ENCODE measurements at places on chromosomes 3 and 15.

- peak; percentile 6 for DNase-seq
Measured at GRCh38 chr3:143951351-143951971, 20.2 kb upstream of the DIPK2A start.

GRCh38 chr15:100901296-100901695, 17.9 kb upstream of the LRRK1 start:
- no peak for DNase-seq

- DNase-seq = no peak
Measured at GRCh38 chr15:101266787-101267186, 10.5 kb downstream of the SELENOS start.

DNA sequence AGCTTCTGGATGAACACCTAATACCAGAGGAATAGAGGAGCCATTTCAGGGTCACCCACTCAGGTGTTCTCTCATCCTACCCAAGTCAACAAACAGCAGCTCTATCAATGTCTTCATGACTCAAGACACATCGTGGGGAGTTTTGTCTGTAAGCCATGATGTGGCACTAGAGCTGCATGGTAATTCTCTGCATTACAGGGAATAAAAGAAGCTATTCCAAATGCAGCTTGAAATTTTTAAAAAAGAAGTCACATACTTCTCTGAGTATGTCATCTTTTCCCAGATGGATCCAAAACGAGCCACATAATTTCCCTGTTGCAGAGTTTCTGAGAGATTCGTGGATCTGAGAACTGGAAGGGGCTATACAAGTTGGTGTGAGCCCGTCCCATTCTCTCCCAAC, 6.1 kb upstream of the THSD4 start:
- no peak for DNase-seq

- no peak for DNase-seq
Measured at GRCh38 chr15:82931221-82931620, 21.3 kb downstream of the HOMER2 start.

GRCh38 chr3:172635588-172635987, 75.3 kb downstream of the NCEH1 start:
- DNase-seq = no peak

GRCh38 chr15:40063563-40064011, 24.6 kb upstream of the SRP14 start:
- no peak for DNase-seq

- DNase-seq = no peak
Measured at GRCh38 chr3:169334991-169335390, 328.5 kb downstream of the MECOM start.

DNA sequence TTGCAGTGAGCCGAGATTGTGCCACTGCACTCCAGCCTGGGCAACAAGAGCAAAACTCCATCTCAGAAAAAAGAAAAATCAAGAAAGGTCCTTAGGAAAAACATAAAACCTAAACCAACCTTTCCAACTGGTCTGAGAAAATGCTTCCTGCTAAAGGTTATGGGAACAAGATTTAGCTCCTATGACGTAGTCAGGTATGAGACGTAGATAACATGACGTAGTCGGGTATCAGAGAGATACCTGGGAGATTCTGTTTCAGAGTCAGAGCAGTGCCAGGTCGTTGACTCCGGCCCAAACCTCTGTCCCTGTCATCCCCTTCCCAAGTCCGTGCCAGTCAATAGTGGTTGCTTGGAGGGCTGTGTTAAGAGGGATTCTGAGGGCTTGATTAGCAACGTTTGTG, 39.9 kb downstream of the LMCD1 start:
- no peak for DNase-seq

GRCh38 chr3:85360742-85361387, 402.1 kb downstream of the CADM2 start:
- DNase-seq = no peak

- DNase-seq = no peak
Measured at GRCh38 chr3:56773986-56774385, 27.8 kb downstream of the ARHGEF3 start.

DNA sequence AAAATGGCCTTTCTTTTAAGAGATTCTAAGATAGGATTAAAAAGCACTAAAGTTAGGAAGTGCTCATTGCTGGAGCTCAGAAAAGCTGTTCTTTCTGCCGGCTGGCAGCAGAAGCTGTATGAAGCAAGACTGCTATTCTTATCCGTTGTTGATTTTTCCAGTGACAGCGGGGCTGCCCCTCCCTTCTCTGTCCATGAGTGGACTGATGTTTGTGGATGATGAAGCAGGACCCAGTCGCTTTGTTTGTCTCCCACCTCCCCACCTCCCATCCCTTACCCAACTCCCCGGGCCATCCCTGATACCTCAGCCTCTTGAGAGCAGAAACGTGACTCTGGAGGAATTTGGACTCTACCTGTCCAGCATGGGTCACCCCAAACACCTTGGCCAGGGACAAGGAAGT, 10.3 kb upstream of the MUSTN1 start:
- DNase-seq = no peak

GRCh38 chr3:186883686-186884058, 41.2 kb downstream of the ADIPOQ start:
- DNase-seq = no peak

DNA sequence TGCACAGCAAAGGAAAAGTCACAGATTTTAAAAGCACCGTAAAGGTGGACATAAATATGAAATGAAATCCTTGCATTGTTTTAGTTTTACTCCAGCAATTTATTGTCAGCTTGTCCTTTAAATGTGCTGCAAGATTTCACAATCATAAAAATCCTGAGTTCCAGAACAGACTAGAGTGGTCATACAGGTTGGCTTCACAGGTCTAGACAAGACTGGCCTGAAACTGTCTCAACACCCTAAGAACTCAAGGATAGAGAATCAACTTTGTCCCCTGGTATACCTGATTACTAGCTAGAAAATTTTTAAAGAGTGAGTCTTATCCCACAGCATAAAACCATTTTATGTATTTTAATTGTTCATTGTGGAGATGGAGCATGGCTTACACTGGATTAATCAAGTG, 521.7 kb upstream of the MCTP2 start:
- no peak for DNase-seq

- DNase-seq = no peak
Measured at GRCh38 chr15:63329567-63330350, 51.9 kb downstream of the CA12 start.

DNA sequence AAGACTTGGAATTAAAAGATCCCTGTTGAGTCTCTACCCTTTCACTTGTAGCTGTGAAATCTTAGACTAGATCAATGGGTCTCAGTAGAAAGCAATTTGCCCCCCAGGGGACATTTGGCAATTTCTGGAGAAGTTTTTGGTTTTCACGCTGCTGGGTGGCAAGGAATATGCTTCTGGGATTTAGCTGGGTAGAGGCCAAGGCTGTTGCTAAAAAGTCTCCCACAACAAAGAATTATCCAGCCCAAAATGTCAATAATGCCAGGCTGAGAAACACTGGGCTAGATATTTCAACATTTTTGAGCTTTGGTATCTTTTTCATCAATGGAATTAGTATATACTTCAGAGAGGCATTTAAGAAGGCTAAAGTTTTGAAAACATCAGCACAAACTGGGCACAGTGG, 8.7 kb downstream of the CAPN7 start:
- no peak for DNase-seq

DNA sequence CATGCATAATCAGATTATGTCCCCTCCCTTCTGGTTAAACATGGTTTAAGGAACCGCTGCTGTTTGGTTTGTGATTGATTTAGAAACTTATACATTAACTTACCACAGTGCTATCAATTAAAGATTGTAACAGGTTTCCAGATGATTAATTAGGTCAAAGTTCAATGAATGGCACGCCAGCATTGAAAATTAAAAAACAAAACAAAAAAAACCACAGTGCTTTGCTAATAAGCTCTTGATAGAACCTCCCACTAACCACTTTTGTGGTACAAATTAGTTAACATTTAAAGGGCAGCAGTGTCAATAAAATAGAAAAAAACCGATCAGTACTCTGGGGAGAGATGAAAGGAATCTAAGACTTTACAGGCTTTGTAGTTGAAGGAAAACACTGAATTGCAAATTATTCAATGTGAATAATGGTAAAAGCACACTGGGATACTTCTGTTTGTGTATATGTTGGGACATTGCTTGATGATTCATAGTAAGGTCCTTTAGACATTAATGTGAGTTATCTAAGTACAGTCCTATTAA, 7.6 kb upstream of the C3orf38 start:
- no peak for DNase-seq

DNA sequence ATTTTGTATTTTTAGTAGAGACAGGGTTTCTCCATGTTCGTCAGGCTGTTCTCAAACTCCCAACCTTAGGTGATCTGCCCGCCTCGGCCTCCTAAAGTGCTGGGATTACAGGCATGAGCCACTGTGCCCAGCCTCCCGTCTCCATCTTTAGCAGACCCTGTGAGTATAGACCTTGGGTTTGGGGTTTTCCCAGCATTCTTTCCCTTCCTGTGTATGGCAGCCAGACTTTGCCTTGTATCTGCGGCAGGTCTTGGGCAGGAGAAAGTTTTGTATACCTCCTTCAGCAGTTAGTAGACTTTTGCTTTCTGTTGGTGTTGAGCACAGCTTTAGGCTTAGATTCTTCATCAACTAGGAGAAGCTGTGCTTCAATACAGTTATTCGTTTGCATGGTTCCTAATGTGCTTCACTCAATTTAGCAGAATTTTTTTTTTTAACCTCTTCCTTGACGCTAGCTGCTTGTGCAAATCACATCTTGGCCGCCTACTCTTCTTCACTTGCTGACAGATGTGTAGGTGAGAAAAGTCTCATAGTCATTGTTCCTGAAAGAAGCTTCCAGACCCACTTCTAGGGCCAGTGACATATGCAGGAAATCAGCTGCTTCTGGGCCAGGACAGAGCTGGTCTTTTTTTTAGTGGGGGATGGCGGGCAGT, 38.4 kb downstream of the MAP2K1 start:
- DNase-seq = no peak

DNA sequence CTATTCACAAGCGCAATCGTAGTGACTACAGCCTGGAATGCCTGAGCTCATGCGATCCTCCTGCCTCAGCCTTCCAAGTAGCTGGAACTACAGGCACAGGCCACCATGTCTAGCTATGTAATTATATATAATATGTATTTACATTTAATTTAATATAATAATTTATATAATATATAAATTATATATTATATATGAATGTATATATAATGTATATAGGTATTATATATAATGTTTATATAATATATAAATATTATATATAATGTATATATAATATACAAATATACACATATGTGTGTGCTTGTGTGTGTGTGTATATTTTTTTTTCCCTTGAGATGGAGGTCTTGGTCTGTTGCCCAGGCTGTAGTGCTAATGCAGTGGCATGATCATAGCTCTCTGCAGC, 27.6 kb upstream of the ULK4 start:
- DNase-seq = no peak

DNA sequence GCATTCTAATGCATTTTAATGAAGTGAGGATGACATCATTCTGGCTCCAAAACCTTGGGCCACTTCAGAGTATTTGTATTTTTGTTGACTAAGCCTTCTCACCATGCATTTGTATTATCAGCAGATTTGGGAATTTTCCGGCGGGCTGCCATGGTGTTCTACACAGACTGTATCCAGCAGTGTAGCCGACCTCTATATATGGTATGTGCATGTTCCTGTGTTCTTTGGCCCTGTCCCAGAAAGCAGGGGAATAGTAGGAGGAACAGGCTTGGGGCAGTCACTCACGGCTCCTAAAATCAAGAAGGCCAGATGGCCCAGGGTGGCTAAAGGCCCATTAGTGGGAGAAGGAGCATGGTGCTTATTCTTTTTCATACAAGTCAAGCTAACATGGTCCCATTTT, 80.5 kb downstream of the USF3 start:
- no peak for DNase-seq

DNA sequence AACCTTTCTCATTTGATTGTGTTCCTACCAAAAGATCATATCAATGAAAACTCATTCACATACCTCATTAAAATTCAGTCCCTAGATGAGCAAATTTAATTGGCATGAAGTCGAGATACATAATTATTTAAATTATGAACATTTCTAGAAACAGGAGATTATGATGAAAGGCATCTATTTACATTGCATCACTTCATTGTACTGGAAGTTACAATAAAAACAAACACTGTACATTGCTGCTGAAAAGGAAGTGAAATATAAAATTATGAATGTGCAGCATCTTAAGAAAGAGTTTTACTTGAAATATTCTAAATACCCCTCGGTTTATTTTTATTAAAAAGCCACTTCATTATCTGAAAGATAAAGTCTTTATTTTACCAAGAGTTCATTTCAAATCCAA, 163.4 kb upstream of the ZNF385D start:
- no peak for DNase-seq

GRCh38 chr3:124364317-124365020, 365.8 kb upstream of the UMPS start:
- no peak for DNase-seq

- no peak for DNase-seq
Measured at GRCh38 chr3:183868796-183869195, 15.9 kb downstream of the PARL start.

DNA sequence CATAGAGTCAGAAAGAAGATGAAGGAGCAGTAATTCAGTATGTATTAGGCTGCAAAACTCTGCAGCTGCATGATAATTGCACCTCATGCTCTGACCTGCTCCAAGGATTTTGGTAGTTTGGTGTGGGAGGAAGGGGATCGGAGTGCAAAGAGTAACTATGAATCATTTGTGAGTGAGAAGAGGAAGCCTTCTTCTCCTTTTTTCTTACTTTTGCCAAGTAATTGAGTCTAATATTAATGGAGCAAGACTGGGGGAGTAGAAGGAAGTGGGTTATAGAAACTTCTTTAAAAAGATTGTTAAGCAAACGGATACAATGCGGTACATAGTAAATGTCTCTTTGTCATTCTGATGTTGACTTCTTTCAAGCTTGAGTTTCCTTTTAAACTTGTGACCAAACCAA, 276.5 kb downstream of the EDEM1 start:
- DNase-seq = no peak

DNA sequence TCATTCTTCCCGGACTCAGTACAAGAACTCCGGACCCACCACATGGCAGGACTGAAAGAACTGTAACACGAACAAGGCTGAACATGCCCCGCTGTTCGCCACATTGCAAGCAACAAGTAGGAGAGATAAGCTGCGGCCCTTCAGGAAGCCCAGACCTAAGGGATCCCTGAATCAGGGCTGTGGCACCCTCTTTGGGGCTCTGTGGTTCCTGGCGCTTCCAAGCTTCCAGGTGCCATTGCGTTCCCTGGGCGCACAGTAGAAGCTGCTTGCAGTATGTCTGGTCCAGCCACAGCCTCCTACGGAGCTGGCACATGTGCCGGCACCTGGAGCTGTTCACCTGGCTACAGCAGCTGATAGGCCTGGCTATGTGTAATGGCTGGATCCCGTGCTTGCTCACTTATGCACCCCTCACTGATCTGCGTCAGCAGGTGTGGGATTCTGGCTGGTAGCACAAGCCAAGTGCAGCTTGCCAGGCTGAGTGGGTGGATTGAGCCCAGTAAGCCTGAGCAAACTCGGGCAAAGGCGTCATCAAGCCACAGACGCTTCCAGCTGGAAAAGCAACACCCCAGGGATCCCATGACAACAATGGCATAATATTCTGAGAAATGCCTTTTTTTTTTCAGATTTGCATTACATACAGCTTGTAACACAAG, 748.6 kb upstream of the GBE1 start:
- no peak for DNase-seq
